ENCODE measurements at places on chromosomes 4 and X.

DNA sequence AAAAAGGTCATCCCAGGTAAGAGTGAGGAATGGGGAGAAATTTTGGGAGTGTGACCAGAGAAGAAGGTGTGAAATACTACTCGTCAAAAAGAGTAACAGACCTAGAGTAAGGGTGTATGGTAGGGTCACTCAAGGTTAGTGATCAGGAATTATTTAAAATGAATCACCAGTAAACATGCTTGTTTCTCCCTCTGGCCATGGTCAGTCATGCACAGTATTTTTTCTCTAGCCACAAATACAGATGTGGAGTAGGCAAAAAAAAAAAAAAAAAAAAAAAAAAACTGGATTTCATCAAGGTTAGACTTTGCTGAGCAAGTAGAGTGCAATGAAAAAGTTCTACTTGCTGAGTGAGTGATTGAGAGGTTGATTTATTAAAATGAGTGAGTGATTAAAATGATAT, 34.2 kb upstream of the SLIT2 start:
- no peak for DNase-seq

DNA sequence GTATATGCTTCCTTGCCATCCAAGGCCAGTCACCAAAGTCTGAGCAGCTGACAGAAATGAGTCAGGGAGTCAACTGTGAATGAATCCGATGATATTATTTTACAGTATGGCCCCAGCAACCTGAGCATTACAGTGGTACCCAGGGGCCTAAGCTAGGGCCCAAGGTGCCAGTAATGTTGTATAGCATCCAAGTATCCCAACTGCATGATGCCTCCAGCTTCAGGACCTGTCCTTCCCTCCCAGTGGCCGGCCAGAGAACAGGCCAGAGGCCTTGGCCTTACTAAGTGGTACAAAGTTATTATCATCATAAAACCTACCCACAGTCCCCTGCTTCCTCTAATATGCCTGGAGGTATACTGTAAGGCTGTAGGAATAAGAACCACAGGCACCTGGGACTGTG, 79.9 kb downstream of the RFC1 start:
- no peak for DNase-seq

GRCh38 chr4:22532896-22533295, 17.0 kb upstream of the ADGRA3 start:
- DNase-seq = peak; percentile 87

- no peak for DNase-seq
Observed at GRCh38 chr4:11435557-11435956, 6.9 kb upstream of the HS3ST1 start.

DNA sequence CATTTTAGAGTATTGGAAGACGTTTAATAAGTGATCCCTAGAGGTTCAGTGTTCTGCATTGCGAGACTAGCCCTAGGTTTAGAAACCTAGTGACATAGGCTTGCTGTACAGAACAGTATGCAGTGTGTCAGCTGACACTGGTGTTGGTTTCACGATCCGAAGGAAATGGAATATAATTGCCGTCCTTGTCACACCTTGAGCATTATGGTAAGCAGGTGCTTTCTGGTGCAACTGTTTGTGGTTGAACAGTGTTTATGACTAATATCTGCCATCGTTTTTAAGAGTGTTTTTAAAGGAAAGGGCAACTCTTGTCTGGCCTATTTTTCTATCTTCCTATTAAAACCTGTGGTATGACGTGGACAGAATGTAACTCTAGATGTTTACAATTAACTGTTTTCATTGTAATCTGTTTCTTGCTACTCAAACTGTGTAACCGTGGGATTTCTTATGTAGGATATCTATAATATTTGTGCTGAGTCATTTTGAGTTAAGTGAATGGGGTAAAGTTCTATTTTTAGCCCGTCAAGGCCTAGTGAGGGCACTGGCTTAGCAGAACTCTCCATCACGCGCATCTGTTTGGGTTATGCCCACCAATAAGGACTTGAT, 53.8 kb upstream of the TBC1D14 start:
- DNase-seq = no peak

GRCh38 chrX:2521092-2521926, 20.5 kb upstream of the DHRSX start:
- DNase-seq = no peak

DNA sequence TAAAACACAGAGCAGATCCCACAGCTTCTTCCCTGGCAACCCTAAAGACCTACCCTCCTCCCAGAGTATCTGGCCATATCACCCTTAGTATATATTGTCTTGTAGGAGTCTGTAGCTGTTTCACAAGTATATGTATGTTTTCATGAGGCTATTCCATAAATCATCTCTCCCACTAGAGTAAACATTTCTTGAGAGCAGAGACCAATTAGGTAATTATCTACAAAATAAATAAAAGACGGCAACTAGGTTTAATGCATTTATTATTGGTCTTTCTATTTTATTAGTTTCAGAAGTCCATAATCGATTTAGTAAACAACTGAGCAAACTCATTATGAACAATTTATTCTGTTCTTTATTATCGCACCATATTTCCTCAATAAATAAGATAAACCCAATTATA, 7.0 kb downstream of the ACOT9 start:
- no peak for DNase-seq

DNA sequence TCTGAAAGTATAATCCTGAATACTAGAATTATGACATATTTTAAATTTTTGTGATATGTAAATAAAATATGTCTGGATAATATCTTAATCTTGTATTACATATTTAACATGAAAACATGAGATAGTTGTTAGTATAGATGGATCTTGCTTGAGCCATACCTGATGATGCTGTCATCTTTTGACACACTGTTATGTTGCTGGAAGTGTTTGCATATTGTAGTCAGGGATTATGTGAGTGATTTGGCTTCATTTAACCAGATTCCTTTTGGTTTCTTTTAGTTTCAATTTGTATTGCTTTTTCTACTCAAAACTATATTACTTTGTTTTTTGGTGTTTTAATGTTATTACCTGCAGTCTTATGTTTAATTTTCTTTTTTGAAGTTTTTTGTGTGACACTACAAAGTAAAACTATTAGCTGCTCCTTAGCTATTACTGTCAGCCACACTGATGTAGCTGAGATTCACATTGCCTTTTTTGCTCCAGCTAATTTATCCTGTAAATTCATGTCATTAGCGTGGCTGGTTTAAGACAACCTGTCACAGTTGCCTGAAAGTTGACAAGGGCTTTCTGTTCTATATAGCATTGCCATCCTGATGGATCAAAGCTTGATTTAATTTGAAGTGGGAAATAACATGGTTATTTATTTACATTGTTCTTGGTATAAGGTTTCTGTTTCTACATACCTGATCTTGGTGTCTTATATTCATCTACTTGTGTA, 33.7 kb downstream of the METAP1 start:
- DNase-seq = peak; percentile 21

- DNase-seq = no peak
Observed at GRCh38 chr4:9942921-9943600, 78.2 kb downstream of the SLC2A9 start.

- no peak for DNase-seq
Observed at GRCh38 chr4:139764182-139764581, 98.6 kb downstream of the MGST2 start.

DNA sequence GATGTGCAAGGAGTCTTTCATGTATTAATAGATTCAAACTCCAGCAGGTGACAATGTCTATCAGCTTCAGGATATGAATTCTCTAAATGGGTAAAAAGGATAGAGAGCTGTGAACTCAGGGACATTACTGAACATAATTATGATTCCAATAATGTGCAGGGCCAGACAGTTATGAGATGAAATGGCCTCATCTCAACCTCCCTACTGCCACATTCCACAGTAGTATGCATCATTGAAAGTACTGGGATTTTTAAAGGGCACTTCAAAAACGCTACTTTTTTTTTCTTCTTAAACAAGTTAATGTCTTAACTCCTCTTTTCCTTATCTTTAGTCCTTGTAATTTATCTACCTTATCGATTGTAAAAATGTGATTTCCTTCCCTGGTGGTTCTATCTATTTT, 202.0 kb downstream of the APBB2 start:
- DNase-seq = no peak

GRCh38 chrX:15157624-15158023, 112.3 kb downstream of the ASB9 start:
- DNase-seq = no peak

GRCh38 chrX:39591099-39591498, 506.7 kb downstream of the BCOR start:
- DNase-seq = peak; percentile 62

GRCh38 chr4:108068442-108068841, 78.8 kb downstream of the HADH start:
- DNase-seq = no peak

GRCh38 chr4:156971676-156972378, at the start of gene PDGFC:
TSS of gene PDGFC (minus strand) at chr4:156971799. CDS start at chr4:156970903, 896 bp downstream.
- peak; percentile 52 for DNase-seq

DNA sequence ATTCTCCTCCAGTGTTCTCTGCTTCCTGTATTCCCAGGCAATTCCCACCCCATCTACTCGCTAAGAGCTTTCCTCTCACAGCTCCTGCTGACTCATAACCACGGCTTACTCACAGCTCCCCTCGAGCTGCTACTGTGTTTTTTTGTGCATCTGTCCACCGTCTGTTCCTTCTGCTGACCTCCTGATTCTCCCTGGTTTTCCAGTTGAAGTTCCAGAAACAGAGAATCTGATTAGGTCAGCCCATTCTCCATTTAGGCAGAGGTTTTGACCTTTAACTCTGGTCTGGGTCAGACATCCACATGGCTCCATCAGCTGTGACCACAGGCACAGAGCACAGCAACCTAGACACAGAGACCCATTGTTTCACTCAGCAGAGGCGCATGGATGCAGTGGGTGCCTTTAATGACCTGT, 5.5 kb upstream of the SMIM20 start:
- DNase-seq = peak; percentile 89

- no peak for DNase-seq
Observed at GRCh38 chr4:13891544-13891939, 264.0 kb upstream of the BOD1L1 start.

GRCh38 chrX:120446498-120446897, 22.6 kb downstream of the LAMP2 start:
- no peak for DNase-seq

- no peak for DNase-seq
Observed at GRCh38 chr4:93693141-93693540, 135.4 kb upstream of the ATOH1 start.

DNA sequence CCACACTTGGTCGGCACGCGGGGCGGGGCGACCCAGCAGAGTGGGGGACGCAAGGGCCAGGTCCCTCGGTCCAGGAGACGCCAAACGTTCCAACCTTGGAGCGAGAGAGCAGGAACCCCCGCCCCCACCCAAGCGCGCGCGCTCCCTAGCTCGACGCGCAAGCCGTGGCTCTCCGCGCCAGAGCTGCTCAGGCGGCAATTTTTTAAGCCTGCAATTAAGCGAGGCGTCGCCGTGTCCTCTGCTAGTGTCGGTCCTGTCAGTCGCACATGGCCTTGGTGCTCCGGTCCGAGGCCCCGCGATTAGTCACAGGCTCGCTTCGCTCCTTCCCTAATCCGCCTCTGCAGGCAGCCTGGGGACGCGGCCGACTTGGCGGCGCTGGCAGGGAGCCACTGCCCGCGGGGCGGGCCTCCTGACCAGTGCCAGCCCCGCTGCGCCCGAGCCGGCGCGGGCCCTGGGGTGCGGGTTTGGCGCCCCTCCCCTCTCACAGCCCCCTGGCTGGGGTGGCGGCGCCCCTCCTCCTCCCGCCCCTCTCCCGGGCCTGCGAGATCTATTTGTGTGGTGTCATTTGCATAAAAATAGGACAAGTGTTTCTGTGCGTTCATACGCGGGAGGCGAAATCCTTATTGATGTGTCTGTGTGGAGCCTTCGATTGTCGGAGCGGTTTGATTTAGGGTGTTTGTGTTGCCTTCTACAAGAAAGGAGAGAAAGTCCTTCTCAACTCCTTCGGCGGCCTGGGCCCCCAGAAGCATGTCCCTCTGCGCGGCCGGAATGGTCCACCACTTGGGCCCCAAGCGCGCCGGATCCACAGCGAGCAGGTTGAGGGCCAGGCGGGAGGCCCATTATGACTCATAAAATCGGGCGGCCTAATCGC, 9.8 kb upstream of the BCOR start:
- no peak for DNase-seq

GRCh38 chr4:26907731-26908599, 47.3 kb downstream of the STIM2 start:
- peak; percentile 9 for DNase-seq

GRCh38 chr4:155809835-155810234, 51.0 kb downstream of the GUCY1B1 start:
- peak; percentile 83 for DNase-seq

- no peak for DNase-seq
Observed at GRCh38 chrX:126393284-126393683, 159.3 kb downstream of the DCAF12L1 start.

DNA sequence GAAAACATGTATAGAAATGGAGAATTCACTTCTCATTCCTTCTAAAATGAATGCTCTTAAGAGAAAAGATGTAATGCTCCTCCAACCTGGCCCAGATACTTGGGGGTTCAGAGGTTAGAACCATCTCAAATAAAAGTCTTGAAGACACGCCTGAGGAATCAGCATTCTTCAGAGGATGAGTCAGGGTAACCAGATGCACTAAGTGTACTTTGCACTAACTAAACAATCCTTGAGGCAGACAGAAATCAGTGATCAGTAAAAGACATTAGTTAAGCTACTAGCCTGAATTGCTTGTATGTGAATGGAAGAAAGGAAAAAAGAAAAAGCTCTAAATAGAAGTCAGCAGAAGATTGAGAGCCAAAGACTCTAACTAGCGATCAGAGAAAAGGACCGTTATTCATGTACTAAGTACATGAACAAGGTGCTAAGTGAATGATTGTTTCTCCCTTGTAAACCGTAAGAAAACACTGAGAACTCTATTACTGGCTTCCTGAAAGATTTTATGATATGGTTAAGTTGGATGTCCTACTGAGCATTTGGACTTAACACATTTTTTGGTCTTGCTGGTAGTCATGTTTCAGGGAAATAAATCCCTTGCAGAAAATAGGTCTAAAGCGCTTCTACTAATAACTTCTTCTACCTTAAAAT, 738.3 kb downstream of the STPG2 start:
- DNase-seq = no peak

GRCh38 chr4:52081216-52081615, 30.1 kb downstream of the SPATA18 start:
- DNase-seq = no peak

DNA sequence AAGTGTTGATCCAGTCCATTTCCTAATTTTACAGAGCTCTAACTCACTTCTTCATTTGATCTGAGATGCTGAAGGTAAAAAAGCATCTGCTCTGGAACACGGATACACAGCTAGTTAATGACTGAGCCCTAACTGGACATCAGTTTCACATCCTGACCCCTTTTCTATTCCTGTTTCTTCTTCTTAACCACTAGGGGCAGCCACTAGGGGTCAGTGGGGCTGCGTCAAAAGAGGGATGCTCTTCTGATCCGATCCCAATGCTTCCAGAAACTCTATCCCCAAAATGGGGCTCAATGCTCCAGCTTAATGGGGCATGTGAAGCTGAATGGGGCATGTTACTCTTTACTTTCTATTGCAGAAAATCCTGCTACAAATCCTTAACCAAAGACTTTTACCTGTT, 33.4 kb upstream of the PHKA2 start:
- DNase-seq = peak; percentile 29

Data from epithelial cell of esophagus (primary cell).